ENCODE measurements at places on chromosomes 3 and 15.

DNA sequence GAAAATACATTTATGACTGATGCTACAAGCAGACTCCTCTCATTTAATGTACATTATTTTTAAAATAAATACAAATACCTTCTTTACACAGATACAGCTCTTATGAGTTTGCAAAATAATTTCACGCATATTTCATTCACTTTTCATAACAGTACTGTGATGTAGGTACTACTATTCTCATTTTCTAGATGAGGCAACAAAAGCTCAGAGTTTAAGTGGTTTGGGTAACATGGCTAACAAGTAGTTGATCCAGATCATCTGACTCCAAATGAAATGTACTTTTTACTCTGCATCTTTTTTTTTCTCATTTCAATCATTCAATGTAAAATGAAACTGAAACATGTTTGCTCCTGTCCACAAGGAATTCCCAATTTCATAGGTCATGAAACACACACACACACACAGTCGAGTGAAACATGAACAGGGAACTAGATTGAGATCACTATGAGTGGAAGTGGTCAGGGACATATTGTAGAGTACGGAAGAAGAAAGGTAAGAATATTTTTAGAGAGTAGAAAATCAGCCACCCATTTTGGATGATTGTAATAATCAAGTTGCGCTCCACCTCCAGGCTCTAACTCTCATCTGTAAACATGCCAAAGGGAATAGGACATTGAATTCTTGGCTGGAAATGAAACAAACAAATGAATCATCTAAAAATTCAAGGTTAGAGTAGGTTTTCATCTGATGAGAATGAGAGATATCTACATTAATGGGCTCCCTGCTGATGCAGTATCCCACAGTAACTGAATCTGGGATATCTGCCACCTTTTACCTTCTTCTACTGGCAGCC lies 92.4 kb downstream of the CLDN1 start:
- DNase-seq = no peak

- peak; percentile 64 for DNase-seq
Measured at GRCh38 chr3:195450731-195451229, 8.0 kb upstream of the ACAP2 start.

DNA sequence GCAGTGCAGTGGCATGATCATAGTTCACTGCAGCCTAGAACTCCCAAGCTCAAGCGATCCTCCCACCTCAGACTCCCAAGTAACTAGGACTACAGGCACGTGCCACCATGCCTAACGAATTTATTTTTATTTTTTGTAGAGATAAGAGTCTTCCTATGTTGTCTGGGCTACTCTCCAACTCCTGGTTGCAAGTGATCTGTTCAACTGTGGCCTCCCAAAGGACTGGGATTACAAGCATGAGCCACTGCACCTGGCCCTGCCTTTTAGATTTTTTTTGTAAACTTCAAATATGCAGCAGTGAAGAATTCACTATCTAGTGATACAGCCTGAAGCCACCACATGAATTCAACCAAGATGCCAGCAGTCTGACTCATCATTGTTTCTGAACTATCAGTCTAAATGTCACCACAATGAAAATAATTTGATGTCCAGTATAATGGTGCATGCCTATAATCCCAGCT lies 32.7 kb downstream of the UBXN7 start:
- no peak for DNase-seq

DNA sequence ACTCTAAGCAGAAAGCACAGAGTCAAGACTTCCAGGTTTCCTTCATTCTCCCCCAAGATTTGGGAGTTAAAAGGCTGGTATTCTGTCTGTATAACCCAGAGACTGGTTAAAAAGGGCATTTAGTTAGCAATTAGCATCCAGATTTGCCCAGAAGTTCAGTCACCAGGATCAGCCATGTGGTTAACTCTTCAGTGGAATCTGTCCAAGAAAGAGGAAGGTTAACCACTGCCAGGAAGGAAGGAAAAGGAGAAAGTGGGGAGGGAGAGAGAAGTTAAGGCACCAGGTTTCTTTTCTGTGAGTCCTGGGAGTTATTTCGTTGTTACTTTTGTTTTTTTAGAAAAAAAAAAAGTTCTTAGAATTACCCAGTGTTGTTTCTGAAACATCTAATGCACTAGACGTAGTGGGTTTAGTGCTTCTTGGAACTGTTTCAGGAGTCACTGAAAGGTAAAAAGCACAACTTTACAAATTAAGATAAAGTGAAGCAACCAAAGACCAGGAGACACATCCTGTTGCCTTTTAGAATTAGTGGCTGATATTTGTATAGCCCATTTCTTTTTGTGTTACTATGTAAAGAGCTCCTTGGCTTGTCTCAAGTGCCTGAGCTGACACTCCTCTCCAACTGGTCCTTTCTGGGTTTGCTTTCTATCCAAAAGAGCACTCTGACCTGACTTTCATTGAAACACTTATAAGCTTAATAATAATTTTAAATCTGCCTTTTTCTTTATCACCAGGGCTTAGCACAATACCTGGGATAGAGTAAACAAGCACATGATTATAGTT lies 128.6 kb downstream of the ABI3BP start:
- DNase-seq = no peak

GRCh38 chr3:82636177-82636576 lies 874.7 kb upstream of the GBE1 start:
- DNase-seq = no peak

- DNase-seq = no peak
Measured at GRCh38 chr3:100941451-100941850, 51.8 kb downstream of the ABI3BP start.

DNA sequence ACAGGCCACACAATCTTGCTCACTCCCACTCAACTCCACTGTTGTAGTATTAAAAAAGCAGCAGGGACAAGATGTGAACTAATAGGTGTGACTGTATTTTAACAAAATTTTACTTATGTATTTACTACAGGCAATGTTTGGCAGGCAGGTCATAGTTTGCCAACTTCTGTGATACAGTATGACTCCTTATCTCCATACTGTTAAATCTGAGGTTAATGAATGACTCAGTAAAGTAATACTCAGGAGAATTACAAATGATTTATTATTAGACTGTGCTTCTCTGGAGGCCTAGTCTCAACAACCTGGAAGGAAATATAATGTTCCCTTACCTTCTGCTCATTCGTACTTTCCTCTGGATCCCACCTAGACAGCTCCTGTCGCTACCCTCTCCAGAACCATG lies 258.6 kb upstream of the KCNMB2 start:
- no peak for DNase-seq

DNA sequence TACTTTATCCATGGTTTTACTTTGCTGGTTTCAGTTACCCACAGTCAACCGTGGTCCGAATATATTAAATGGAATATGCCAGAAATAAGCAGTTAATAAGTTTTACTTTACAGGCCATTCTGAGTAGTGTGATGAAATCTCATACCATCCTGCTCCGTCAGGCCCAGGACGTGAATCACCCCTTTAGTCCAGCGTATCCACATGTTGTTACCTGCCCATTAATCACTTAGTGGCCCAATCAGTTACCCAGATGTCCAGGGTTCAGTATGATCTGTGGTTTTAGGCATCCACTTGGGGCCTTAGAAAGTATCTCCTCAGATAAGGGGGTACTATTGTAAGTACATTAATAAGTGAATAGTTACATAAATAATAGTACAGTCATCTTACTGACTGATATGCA lies 88.0 kb downstream of the TTBK2 start:
- no peak for DNase-seq

- no peak for DNase-seq
Measured at GRCh38 chr3:34352778-34353331, 554.4 kb downstream of the PDCD6IP start.

DNA sequence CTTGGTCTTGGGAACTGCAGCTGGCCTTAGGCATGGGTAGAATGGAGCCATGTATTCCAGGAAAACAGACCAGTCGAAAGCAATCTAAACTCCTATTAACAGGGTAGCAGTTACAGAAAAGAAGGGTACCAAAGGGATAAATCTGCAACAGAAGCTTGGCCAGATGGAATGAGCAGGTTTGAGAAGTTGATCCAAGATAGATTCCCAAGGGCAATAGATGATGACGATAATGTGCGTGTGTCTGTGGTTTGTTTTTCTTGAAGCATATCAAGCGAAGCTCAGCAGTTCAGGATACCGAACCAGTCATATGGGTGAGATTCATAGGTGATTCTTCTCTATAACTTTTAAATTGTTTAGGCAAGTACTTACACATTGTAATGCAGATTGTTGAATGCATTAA lies 203.8 kb upstream of the SEMA6D start:
- DNase-seq = no peak

- DNase-seq = no peak
Measured at GRCh38 chr3:78825118-78825857, 942.5 kb downstream of the ROBO1 start.

- DNase-seq = no peak
Measured at GRCh38 chr3:115518100-115518852, 105.0 kb upstream of the GAP43 start.

DNA sequence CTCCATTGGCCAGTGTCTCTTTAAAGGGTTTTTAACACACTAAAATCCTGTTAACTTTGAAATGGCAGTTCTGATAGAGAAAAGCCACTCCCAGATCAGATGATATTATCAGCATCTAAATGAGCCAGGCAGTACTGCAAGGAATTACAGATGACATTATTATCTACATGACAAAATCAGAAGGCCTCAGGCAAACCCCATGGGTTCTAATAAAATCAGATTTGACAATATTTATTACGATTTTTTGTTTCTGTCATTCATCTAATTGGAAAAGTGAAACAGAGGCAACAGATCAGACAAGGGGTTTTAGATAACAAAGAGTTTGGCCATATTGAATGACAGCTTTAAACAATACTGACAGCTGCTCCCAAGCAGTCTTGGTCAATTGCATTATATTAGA lies 112.7 kb downstream of the FEZF2 start:
- no peak for DNase-seq

DNA sequence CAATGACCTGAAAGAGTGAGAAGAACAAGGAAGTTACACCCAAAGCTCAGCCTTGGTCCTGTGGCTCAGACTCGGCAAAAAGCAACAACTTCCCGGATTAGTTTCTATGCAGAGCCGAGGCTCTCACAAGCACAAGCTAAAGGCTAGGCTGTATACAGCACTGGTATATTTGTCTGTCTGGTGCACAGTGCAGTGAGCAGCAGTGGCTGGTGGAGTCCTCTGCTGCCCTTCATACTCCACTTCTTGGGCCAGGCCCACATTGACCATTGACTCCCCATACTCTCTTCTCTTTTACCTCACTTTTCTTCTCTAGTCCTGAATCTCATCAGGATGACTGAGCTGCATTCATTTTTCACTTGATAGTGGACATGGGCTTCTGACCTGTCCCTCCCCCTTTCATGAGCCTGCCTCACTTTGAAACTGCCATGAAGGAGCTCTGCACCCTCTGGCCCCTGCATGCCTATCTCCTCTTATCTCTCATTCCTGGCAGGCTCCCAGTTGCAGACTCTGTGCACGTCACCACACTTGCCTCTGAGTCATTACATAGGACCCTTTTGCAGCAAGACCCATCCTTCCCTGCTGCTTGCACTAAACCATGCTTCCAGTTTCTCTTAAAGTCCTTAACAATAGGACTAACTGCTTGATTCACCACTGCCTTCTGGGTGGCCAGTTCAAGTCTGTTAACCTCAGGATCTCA lies 379.3 kb downstream of the NTRK3 start:
- DNase-seq = no peak

DNA sequence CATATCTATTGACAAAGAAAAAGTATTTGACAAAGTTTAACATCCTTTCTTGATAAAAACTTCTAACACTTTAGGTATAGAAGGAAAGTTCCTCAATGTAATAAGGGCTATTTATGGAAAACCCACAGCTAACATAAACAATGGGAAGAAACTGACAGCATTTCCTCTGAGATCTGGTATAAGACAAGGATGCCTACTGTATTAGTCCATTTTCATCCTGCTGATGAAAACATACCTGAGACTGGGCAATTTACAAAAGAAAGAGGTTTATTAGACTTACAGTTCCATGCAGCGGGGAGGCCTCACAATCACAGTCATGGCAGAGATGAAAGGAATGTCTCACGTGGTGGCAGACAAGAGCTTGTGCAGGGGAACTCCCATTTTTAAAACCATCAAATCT lies 17.8 kb upstream of the CLDN1 start:
- DNase-seq = no peak

- no peak for DNase-seq
Measured at GRCh38 chr3:72724070-72724469, 124.2 kb downstream of the SHQ1 start.

GRCh38 chr15:23564821-23565394 lies 566 bp upstream of the MKRN3 start:
- DNase-seq = no peak

DNA sequence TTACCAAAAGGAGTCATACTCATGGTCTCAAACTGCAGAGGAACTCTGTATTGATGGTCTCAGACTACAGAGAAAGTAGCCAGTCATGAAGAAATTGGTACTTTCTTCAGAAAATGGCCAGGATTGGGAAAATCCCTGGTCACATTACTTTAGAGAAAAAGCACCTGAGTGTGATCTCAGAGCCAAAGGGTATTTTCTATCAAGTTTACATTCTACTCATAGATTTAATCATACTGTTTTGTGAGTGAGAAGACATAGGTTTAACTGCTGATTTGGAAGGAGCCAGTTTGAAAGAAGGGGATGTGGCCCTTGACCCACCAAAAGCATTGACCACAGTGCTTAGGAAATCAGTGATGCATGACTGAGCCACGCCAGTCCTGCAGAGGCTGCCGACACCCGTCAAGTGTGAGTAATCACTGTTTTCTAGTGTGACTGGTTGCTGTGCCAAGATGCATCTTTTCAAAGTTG lies 203.6 kb downstream of the AKAP13 start:
- DNase-seq = peak; percentile 70

DNA sequence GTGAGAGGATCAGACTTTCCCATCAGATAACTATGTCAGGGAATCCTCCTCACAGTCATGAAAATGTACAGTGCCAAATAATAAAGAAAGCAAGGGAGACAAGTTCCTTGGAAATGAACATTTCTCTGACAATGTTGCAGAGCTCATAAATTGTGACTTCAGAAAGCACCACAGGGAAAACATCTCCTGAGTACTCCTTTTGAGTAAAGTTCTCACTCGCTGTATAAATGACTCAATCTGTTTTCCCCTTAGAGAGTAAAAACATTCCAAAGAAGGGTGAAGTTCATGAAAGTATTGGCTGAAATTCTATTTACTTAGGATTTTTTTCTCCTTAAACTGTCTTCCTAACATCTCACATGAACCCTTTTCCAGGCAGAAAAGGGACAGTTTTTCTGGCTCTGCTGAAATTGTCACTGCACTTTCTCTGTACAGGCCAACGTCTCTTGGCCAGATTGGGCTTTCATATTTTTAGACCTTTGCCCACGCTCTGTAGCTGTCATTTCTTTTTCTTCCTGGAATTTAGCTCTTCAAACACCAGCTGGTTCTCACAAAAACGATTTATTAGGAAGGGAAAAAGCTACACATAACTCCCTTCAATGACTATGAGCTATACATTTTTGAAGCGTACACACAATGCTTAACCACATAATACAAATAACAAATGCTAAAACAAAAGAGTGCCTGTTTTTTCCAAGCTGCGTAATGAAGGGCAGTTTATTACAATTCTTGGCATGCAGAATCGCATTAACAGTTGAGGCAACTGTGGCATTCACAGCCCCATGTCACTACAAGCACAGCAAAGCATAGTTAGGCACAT lies 216.1 kb downstream of the ATP8B4 start:
- DNase-seq = no peak

- DNase-seq = no peak
Measured at GRCh38 chr15:70018646-70019600, 78.8 kb downstream of the TLE3 start.

- DNase-seq = no peak
Measured at GRCh38 chr3:88009066-88009465, 49.7 kb downstream of the CGGBP1 start.

- no peak for DNase-seq
Measured at GRCh38 chr15:100671858-100672543, 69.6 kb downstream of the ASB7 start.
